ENCODE measurements at places on chromosomes 11 and 22.

DNA sequence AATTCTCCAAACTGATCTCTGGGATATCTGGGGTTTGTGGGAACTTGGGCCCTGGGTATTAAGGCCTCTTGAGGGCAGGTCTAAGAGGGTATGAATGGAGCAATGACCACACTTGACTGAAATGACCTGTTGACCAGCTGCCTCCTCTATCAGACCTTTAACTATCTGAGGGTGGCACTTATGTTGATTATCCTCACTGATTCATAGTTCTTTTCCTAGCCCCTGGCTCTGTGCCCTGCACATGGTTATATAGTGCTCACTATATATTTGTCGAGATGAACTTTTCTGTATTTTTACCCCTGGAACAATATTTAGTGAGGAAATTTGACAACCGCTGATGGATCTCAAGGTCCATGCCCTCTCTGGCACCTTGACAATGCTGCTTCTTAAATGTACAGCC is 305.5 kb upstream of the PLET1 start:
- peak; percentile 13 for DNase-seq

DNA sequence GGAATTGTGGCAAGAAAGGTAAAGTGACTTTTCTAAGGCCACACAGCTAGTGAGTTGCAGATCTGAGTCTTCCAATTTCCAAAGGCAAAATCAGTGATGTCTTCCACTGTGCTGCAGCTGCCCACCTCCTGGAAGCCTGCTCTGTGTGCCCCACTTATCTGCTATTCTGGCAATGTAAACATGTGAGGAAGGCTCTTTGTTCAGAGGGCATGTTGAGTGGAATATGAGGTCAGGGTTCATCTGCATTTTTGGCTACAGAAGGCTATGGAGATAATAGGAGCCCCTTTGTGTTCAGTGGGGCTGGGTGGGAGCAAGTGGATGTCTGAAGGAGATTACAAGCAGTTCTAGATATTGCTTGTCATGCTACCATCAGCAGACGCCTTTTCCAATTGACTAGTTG is 396.2 kb downstream of the BUD13 start:
- DNase-seq: no peak

DNA sequence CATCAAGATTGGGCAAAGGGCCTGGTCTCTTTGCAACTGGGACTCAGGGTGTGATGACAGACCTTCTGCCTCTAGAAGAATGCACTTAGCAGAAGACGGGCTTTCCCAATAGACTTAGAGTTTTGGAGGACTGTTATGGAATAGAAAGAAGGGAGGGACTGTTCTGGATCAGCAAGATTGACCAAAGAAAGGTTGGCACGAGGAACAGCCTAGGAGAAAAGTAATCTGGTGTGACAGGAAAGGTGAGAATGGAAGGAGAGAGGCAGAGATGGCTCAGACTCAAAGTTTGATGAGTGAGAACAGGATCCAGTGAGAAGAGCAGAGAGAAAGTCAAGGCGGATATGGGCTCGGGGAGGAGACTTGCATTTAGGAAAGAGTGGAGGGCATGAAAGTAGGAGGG is 23.0 kb upstream of the TMEM45B start:
- no peak for DNase-seq

GRCh38 chr11:47980907-47981621 is 705 bp downstream of the PTPRJ start:
- peak; percentile 44 for DNase-seq

DNA sequence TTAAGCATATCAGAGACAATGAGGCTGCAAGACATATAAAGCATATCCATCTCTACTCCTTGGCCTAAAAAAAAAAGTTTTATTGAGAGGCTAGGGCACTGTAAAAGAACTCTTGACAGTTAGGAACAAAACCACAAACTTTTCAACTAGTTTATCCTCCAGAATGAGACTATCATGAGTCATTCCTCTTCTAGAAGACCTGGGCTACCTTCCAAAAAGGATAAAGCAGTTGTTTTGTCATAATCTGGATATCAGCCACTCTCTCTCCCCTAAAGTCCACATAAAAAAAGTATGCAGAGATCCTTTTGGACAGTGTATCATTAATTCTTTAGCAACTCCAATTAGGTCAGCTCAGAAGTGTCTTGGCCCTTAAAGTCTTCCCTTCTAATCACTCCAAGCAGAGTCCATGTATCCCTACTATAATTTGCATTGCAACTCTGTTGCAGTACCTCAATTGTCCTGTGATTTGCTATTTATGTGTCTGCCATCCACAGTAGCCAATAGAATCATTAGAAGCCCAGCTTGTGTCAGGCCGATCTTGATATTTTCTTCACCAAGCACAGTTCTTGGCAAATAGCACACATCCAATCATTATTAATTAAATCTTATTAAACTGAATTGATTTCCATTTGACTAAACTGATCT is 10.4 kb downstream of the OR51T1 start:
- peak; percentile 91 for DNase-seq

GRCh38 chr22:17164392-17165024 is 5.4 kb upstream of the HDHD5 start:
- peak; percentile 10 for DNase-seq

- DNase-seq: no peak
Measured at GRCh38 chr11:119489087-119489486, 66.1 kb upstream of the THY1 start.

DNA sequence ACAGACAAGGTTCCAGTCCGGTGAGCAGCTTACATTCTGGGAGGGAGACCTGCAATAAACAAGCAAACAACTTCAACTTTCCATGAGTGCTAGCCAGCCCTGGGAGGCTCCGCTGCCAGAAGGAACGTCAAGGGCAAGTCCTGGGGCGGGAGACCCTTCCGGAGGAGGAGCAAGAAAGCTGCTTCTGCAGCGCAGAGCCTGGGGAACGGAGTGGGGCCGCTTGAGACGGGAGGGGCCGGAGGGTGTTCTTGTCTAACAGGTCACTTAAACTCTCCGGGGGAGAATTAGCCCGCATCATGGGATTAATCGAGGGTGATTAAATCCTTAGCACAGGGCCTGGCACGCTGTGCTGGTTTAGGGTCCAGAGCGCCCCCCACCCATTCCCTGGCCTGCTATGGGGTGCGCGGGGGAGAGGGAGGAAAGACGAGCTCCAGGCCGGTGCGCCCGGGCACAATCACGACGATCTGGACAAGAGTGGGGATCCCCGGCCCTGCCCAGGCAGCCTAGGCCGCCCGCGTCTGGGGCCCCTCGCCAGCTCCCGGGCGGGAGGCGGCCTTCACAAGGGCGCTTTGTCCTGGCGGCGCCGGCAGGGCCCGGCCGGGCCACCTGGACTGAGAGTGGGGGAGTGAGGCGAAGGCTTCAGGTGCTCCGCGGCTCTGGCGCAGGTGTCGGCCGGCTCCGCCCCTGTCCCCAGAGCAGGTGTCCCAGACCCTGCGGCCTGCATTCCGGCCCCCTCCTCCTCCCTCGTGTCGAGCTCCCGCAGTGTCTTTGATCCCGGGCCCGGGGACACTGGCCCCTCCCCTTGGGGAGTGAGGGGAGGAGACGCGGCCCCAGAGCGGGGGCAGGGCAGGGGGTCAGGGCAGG is 663 bp upstream of the LARGE2 start:
- DNase-seq: no peak

DNA sequence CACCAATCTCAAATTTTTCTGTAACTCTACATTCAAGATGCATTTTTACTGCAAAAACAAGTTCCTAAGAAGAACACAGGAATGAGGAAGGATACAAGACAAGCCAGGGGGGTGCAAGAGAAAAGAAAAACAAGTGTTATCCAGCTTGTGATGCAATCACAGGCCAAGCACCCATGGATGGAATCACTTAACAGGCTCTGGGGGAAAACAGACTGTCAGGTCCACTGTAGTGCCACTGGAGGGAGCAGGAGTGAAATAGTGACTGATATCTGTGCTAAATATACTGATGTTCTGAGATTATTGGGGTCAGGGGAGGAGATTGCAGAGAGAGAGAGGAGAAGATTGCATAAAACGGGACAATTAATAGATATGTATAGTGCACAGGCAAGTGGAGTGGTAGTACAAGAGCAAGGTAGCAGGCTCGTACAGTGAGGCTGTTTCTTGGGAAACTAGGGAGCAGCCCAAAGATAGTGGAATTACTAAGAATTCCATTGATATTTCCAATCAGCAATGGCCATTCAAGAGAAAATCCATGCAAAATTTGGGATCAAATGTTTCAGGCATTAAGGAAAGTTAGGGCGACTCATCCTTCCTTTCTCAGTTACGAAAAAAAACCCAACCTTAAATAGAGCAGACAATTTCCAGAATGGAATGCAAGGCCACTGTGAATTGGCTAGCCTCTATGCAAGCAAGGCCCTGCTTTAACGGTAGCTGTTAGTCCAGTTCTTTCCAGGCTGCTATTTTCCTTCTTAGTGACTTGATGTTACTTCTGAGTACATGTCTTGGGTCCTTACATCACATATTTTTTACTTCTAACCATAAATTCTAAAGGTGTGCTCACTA is 52.2 kb upstream of the CEP126 start:
- peak; percentile 92 for DNase-seq

DNA sequence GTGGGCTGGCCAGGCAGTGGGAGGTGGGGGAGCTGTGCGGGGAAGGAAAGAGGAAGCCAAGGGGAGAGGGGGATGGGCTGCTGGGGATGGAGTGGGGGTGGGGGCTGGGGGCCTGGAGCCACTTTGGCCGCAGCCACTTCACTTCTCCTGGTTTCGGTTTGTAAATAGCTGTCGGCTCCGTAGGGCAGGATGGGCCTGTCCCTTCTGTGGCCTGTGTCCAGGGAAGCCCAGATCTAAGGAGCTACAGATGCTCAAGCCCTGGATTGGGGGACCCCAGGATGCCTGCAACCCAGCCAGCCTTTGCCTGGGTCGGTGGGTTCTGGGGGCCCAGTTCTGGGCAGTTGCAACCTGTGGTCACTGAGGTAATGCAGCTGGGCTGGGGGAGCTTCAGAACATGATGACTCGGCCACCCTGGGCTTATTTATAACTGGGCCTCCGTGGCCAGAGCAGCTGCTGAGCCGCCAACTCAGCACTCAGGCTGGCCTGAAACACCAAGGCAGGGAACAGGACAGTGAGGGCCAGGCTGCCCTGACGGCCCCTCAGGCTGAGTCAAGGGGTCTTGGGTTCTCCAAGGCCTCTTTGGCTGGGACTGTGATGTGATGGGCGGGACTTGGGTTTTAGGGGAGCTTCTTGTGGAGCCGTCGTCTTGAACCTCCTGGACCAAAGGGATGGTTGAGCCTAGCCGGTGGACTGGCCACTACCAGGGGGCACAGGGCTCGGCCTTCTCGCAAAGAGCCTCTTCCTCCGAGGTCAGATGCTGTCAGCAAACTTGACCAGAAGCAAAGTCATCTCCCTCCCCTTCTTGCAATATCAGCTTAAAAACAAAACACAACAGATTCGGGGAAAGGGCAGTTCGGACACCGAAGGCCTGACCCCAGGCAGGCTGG is 15.0 kb upstream of the SLC39A13 start:
- DNase-seq: peak; percentile 69

GRCh38 chr22:23801238-23801821 is 14.6 kb downstream of the SMARCB1 start:
- DNase-seq: no peak

GRCh38 chr11:27213232-27213660 is 149.8 kb downstream of the CCDC34 start:
- DNase-seq: peak; percentile 87

DNA sequence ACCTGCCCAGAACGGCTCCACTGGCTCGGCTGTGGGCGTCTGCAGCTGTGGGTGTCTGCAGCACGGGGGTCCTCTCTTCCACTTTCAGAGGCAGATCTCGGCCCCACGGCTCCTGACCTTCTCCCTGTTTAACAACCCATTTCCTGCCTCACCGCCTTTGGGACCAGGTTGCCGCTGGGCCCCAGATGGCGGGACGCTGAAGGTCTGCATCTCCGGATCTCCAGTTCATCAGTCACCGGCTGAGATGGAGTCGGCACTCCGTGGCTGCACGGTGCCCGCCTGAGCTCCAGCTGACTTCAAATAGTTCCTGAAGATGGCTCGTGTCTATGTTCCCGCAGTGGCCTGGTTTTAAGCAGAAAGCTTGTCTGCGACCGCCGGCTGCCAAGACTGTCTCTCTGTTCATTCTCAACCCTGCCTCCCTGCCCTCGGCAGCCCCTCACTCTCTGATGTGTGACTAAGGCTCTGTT is 475.9 kb downstream of the BRD1 start:
- no peak for DNase-seq

Data from choroid plexus epithelial cell (primary cell).